AG20443 (cell line): ENCODE measurements at places on chromosomes 1 and 21.

DNA sequence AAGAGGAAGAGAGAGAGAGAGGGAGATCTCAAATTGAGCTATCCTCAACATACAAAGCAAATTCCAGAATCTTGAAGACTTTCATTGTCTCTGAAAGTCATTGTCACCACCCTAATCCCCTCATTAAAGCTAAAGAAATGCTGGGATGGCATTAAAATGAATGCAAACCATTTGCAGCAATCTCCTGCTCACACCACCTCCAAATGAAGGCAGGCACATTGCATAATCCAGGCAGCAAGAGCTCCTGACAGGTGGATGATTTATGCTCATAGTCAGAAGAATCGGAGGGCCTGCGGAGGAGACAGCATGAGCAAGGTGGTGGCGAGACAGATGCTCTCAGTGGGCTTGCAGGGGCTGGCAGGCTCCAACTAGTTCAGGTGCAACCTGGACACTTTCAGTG is 90.2 kb downstream of the ESRRG start:
- no peak for DNase-seq

GRCh38 chr21:45305836-45306235 is 18.1 kb upstream of the POFUT2 start:
- no peak for DNase-seq

DNA sequence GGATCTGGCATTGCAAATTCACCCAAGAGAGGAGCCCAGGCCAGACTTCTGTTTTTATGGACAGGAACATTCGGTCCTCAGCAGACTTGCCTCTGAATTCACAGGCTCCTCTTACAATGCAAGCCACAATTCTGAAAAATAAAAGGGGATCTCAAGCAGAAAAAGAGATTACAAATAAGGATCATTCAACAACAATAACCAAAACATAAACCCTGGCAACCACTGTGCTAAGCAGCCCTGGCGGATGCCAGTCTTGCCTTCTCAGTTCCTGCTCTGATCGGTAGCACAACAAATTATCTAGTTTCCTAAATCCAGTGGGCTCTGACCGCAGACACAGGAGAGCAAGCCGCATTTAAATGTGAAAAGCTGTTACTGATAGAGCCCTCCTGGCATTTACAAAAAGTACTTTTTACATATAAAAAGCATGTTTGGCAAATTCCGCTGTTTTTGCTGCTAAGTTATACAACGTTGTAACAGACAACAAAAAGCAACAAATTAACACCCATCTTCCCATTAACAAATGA is 123.4 kb upstream of the FOXD3 start:
- DNase-seq, result no peak

DNA sequence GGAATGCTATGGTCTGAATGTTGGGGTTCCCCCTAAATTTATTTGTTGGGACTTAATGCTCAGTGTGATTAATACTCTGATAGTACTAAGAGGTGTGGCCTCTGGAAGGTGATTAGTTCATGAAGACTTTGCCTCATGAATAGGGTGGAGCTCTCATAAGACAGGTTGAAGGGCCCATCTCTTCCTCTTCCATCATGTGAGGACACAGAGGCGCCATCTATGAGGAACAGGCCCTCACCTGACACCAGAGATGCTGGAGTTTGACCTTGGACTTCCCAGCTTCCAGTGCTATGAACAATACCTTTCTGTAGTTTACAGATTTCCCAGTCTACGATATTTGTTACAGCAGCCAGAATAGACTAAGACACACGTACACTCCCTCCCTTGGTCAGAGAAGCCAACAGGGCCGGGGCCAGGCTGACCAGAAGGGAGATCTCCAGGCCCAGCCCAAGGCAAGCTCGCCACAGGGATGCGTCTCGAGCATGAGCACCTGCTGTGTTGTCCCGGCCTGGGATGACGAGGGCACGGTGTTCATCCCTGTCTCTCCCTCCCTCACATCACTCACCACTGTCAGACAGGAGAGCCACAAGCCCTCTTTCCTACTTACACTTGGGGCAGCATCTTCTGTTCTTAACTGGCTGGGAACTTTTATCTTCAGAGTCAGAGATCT is 4.7 kb upstream of the ABCG1 start:
- DNase-seq, result no peak

DNA sequence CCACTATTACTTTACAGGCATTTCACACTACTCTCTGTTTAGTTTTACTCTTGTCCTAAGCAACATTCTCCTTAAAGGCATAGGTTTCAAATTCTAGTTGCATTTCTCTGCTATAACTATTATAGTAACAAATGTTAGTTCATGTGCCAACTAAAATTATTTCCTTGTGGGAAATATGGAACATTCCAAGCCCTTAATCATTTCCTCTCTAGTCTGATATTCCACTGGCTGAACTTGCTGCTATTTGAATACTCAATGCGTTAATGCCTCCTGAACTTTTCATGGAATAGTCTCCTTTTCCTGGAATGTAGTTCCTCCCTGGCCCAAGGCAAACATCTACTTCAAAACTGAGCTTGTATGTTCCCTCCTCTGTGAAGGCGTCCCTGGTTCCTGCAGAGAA is 19.3 kb upstream of the TBX19 start:
- DNase-seq, result peak; percentile 74

- DNase-seq, result peak; percentile 77
Measured at GRCh38 chr1:15584489-15585363, at the start of gene AGMAT. Gene AGMAT, minus strand, starts transcription at chr1:15585051. Its CDS starts 84 bp downstream, at chr1:15584967.

DNA sequence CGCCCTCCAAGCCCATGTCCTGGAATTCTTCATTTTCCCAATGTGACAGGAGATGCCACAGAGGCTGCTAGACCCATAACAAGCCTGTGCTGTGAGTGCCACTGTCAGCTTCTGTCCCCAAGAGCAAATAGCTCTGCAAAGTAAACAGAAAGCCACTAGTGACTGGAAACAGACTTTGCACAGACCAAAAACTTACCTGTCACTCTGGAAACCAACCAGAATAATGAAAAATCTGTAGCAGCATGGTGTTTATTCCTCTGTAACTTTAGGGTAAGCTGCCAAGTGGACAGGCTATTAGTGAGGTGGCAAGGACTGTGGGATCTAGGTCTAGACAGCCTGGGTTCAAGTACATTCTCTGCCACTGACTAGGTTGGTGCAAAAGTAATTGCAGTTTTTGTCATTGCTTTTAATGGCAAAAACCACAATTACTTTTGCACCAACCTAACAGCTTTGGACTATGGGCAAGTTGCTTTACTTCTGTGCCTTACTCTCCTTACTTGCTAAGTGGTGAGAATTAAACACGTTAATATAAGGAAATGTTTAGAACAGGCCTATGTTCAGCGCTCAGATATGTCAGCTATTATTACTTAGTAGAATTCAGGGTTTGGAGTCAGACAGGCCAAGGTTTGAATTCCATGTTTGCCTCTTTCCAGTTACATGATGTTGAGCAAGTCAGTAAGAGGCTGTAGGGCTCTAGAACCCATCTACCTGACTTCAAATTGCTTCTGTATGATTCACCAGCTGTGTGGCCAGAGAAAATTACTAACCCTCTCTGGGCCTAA is at the start of gene C8B:
Gene C8B, minus strand, starts transcription at position 100 of the 782 bp plus-strand sequence. Its CDS starts 67 bp downstream, at position 33.
- no peak for DNase-seq

DNA sequence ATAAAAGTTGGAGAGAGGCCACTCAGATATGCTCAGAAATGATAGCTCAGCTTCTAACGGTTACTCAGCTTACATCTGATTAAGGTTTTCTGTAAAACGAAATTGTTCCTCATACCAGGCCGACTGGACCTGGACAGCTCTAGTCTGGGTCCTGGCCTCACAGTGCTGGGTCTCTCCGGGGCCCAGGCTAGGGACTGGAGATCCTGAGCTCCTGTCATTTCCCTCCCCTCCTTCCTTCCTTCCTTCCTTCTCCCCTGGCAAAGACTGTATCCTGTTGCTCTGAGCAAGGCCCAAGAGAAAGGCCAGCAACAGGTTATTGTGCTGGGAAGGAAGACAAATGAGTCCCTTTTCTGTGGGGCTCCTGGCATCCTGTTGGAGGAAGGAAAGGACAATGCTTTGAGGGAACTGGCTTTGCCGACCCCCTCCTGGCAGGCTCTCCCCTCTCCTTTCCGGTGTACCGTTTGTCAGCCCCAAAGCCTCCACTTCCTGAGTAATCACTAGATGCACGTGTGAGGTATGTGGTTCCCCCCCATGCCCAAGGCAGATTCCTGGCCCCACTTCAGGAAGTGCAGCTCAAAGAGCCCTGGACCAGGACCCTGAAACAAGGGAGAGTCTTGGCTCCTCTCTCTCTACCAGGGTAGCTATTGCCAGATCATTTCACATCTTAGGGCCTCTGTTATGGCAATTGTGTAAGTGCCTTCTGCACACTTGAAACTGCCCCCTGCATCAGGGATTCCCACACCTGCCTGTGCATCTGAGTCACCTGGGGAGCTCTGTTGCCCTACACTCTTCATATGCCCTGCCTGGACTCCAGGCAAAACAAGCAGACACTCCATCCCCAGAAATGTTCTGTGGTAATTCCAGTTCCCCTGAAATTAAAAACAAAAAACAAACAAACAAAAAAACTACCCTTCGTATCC is 212.7 kb upstream of the FGGY start:
- DNase-seq, result peak; percentile 26

GRCh38 chr1:17198476-17199258 is 6.3 kb upstream of the PADI1 start:
- DNase-seq, result no peak

DNA sequence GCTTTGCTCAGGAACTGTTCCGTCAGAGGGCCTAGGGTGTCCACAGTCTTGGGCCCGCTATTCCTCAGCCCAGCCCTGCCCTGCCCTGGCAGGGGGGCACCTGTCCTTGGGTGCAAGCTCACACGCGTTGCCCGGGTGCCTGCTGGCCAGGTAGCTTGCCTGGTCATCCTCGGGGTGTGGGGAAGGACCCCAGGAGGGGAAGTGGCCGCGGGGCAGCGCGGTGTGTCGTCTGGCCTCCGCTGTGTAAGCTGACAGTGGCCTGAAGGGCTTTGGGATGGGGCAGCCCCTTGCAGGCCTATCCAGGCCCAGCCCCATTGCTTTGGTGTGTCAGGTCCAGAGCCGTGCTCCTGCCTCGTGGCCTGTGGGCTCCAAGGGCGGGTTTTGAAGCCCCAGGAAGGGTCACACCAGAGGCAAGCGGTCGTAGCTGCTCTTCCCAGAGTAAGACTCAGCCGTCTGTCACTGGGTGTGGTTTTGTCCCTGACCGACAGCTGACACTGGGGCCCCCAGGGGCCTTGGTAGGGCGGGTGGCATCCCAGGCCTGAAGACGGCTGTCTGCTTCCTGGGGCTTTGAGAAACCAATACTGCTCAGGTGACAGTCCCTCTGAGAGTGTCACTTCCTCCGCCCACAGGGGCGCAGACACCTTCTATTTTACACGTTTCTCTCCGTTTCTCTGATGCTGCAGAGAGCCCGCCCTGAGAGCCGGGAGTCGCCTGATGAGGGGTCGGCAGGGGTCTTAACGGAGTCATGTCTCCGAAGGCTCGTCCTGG is 72.1 kb downstream of the SKI start:
- no peak for DNase-seq

DNA sequence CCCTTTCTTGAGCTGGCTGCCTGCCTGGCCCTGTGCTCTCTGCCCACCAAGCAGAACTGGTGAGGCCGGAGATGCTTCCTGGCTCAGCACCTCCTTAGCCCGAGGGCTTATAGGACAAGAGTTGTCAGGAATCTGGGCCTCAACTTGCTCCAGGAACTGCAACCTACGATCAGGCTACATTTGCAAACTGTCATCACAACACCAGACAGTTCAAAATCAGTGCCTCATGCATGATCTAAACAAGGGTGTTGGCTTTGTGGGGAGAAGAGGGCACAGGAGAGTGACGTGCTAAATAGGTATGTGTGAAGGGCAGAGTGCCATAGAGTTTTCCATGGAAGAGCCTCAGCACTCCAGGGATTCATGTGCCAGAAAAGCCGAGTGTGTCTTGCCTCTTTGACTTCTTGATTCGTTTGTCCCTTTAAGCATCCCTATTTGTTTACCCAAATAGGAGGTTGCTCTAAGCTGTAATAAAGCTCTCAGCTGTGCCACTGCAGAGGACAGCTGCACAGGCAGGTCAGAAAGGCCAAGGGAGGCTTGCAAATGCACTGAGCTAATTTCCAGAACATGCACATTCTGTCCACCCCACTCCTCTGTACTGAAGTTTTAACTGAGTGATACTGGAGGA is 30.2 kb upstream of the NEK2 start:
- peak; percentile 34 for DNase-seq

DNA sequence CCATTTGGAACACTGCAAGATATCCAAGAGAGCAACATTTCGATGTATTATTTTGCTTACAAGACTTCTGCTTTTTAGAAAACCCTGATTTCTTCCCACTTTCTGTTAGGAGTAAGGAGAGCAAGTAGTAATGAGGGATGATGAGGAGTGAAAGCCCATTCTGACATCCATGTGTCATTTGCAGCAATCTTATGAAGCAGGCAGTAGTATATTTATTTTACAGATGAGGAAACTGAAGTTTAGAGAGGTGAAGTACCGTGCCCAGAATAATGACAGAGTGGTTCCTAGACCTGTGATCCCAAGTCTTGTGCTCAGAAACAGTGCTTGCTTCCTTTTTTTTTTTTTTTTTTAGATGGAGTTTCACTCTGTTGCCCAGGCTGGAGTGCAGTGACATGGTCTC is 7.1 kb upstream of the ZSCAN20 start:
- no peak for DNase-seq

- DNase-seq, result no peak
Measured at GRCh38 chr1:84985365-84985764, 11.5 kb downstream of the MCOLN2 start.

DNA sequence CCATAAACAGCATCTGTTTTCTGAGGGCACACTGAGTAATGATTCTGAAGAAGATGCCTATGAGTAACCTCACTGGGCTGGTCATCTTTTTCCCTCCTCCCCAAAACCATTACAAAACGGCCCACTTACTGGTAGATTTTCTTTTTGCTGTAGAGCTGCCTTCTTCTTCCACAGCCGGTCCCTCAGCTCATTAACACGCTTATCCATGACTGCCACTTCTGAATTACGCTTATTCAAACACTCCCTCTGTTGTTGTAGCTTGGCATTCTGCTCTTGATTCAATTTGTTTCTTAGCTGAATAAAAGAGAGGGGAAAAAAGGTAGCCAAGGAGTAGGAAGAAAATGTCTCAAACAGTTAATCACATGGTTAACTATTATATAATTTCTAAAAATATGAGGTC is 43.1 kb downstream of the TP53BP2 start:
- DNase-seq, result no peak

DNA sequence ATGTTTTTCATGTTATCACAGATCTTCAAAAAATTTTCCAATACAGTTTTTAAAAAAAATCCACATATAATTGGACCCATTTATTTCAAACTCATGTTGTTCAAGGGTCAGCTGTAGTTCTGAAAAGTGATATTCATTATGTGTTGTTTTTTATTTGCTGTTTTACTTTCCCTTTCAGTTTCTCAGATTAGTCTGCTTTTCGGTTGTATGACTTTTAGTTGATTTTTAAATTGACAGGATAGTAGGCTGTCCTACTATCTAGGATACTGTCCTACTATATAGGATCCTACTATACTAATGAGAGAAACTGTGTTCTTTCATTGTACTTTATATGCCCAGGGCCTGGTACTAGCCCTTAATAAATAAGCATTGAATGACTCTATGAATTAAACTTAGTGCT is 33.6 kb upstream of the GPR52 start:
- no peak for DNase-seq

GRCh38 chr1:170808216-170808885 is 127.0 kb upstream of the MROH9 start:
- no peak for DNase-seq
